ENCODE measurements at places on chromosomes 4 and X.

GRCh38 chr4:122476745-122477144, 20.2 kb upstream of the IL2 start:
- no peak for DNase-seq

DNA sequence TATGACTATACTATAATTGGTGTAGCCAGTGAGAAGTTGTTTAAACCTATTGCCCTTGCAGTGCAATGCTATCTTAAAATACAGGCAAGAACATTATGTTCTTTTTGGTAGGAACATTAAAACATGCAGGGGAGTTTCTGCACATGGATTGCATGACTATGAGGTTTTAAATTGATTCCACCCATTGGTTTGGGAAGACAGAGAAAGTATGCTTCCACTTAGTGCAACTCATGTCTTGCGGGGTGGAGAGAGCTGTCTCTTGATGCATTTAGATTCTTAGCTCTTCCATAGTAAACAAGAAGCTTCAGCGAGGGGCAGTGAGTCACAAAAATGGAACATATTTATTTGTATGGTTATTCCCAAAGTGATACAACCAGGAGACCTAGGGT, 39.5 kb upstream of the RASL11B start:
- no peak for DNase-seq

DNA sequence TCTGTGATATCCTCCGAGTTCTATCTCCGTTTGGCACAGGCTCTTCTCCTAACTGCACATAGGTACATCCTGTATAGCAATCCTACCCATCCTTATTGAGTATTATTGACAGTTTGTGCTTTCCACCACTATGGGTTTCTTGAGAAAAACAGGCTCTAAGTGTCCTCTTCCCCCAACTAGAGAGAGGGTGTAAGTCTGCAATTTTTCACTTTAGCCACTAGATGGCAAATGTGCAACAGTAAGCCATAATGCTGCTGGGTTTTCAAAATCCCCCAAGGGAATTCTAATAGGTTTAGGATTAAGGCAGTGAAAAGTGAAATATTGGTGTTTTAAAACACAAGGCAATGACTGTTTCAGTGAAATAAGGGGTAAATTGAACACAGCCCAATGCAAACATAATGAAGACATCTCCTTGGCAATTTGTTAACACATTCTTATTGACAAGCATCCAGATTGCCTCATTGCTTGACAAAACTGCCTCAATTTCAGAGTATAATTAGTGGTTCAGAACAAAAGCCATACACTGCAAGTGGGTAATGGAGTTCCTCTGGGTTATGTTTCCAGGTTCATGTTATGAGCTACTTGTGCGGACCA, 239.0 kb upstream of the HTR2C start:
- DNase-seq = no peak

DNA sequence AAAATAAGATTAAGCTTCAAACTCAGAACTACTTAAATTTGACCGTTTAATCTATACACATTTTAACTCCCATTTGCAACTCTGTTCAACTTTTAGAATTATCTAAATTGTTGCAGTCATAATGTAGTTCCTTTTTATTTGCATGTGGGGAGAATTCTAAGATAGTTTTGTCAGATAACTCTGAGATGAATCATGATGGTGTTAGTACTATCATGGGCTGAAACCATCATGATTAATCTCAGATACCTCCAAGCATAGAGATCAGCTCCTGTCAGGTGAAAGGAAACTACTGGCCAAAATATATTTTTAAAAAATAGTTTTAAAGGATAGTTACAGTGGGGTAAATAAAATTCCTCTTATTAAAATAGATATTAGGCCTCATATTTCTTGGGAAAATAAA, 39.0 kb downstream of the FBXO8 start:
- DNase-seq = no peak

GRCh38 chr4:14620567-14621141, 381.6 kb upstream of the CPEB2 start:
- DNase-seq = no peak

DNA sequence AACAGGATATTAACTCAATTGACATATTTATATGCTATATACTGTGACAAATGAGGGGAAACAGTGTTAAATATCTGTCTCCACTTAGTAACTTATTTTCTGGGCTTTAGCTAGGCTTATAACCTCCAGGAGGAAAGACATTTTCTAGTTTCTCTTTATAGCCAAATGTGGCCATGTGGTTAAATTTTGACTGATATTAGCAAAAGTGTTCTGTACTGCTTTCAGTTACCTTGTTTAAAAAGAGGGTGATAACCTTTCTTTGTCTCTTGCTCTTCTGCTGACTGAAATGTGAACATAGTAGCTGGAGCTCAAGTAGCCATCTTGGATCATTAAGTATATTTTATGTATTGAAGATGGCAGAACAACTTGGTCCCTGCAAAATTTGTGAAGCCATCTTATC, 253.7 kb downstream of the PDHA2 start:
- DNase-seq = no peak

Data from stimulated activated CD4-positive, alpha-beta T cell treated with anti-CD3 and anti-CD28 coated beads, Interleukin-2, amount 100 ng/mL, for 24 hours (primary cell).